ENCODE measurements at places on chromosomes 6 and 20.

GRCh38 chr6:27255866-27256265 lies 8.4 kb downstream of the PRSS16 start:
- DNase-seq: no peak

- no peak for DNase-seq
Observed at GRCh38 chr20:53728359-53728758, 134.7 kb upstream of the ZNF217 start.

- peak; percentile 35 for DNase-seq
Observed at GRCh38 chr6:138817799-138818198, 21.9 kb downstream of the ECT2L start.

DNA sequence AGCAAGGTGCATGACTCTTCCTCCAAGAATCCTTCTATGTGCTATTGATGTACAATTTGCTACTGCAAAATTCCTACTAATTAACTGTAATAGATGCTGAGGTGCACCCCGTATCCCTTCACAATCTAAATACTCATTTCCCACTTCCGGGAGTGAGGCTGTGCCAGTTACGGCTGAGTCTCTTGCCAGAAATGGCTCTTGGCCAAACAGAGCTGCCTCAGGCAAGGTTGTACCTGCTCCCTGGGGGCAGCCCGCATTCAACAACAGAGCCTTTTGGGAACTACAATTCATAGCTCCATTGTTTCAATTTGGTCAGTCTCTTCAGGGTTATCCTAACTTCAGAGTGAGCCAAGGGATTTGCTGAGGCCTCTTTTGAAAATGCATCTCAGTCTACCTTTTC lies 789.8 kb upstream of the MAP3K7 start:
- no peak for DNase-seq

DNA sequence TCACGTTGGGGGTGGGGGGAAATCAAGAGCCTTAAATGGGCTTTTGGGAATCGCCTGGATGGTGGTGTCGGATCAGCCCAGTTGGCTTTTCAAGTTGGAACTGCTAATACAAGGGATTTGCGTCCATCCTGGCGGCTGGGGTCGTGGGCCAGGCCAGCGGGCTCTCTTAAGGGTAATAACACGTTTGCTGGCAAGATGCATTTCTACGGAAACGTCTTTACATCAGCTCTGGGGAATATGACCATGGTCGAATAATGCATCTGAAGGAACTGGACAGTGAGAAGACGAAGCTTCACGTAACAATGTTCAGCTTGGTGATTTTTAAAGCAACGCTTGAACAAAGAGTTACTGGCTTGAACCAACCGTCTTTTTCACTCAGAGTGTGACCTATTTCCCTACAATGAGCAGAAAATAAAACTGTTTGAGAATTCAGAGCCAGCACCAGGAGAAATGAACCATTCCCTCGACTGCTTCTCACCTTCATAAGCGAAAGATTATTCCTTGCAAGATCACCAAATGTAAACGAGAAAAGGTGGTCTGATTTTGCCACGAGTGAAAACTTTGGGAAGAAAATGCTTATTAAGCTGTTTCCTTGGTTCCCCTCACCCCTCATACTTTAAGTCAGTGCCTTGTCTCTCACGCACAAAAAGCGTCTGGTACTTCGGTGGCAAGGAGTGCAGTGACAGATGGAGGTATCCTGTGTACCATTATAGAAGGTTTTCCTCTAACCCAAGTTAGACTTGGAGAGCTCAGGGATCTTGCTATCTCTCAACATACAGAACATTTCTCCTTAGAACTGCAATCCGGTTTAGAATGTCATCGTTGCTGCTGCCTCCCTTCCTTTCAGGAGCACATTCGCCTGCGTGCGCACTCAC lies 1.4 kb upstream of the MARCKS start:
- no peak for DNase-seq

- no peak for DNase-seq
Observed at GRCh38 chr6:32947552-32948465, 5.1 kb downstream of the HLA-DMA start.

GRCh38 chr20:32315891-32316290 lies 38.4 kb downstream of the KIF3B start:
- DNase-seq: no peak

DNA sequence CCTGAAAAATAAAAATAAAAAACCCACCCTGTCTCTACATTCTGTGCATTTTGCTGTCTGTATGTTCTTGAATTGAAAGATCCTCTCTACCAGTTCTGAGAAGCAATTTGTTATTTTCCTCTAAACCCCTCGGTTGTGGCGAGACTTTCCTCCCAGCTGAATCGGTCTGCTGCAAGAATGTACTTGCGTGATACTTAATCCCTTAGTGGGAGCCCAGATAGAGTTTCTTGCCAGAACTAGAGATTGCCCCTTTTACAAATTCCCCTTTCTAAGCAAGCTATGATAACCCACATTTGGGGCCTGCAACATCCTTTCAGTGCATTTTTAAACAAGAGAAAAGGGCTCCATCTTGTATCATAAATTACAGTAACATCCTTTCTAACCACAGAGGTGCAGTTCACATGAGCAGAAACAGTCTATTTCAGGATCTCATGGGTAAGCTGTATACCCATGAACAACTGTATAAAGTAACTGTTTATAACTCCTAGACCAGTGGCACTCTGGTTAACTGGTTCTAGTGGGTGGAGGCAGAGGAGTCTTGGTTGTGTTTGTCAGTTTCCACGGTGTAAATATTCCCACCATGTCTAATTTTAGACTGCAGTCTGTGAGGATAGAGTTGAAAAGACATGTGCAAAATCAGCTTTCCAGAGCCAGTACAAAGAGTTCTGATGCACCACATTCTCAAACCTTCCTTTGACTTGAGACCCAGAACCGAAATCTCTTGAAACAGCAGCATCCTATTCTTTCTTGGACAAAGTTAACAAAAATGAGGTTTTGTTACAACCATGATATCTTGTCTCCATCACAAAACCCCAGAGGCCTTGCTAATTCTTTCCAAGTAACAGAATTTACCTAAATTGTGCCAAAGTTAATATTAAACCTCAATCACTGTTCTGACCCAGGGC lies 113.1 kb upstream of the ZNF217 start:
- peak; percentile 64 for DNase-seq

DNA sequence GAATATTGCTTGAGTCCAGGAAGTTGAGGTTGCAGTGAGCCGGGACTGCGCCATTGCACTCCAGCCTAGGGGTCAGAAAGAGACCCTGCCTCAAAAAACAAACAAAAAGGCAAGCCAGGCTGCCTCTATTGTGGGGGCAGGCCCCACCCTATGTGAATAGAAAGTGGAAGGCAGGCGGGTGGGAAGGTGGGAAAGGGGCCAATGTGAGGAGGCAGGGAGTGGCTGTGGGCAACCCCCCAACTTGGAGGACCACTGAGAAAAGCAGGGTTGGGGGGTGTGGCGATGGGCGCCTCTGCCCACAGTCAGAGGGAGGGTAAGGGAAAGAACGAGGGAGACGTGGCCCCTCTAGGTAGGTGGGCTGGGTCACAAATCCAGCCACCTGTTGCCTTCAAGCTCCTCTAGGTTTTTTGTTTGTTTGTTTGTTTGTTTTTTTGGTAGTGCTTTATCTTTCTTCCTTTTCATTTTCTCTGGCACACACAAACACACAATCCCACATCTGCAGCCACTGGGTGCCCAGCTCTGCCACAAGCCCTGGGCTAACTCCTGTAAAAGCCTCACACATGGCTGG lies 5.3 kb upstream of the AP5S1 start:
- no peak for DNase-seq

DNA sequence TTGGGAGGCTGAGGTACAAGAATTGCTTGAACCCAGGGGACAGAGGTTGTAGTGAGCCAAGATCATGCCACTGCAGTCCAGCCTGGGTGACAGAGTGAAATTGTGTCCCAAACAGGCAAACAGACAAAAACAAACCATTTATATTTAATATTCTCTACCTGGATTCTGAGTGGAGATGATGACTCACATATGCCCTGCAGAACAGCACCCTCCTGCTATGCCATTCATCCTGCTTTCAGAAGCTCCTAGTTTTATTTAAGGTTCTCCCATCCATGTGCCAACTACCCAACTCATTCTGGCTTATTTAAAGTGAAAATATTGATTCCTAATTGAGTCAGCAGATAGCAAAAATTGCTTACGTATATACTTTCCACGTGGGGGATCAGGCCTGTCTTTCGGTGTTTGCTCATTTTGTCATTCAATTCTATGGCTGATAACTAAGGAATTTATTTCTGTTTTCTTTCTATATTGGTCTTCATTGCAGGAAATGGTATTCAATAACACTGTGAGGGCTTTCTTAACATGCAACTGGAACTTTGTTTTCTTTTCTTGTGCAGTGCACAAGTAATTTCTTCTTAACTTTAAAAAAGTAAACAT lies 459.1 kb upstream of the JAG1 start:
- no peak for DNase-seq

- no peak for DNase-seq
Observed at GRCh38 chr6:21893793-21894192, 300.2 kb downstream of the SOX4 start.

GRCh38 chr6:125797886-125798444 lies 7.2 kb downstream of the NCOA7 start:
- no peak for DNase-seq

- DNase-seq: no peak
Observed at GRCh38 chr6:156309017-156309416, 468.2 kb upstream of the ARID1B start.

DNA sequence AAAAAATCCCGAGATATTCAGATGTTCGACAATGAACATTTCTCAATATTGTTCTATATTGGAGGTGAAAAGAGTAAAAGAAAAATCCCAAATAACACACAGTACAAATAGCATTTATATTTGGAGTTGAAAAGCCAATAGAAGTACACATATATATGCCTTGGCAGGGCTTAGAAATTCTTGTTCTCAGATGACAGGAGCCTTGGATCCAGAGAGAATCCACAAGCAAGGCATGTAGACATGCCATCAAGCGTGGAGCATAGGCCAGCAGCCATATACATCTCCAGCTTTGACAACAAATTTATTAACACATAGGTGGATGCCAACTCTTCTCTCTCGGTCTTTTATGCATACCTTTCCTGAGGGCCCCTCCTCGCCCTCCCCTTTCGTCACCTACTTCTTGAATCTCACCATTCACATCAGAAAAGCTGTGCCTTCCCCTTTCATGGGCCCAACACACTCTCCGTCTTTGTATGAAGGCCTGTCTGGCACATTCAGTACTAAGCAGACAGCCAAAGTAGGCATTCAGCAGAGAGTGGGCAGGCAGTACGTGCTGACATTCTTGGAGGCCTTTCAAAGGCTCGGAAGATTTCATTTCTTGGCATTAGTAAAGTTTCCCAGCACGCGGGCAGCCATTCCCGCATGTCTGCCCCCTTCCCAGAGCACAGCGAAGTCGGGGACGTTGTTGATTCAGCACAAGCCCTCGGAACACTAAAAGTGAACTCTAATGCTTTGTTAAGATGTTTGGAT lies 18.2 kb downstream of the NEDD9 start:
- no peak for DNase-seq

- DNase-seq: no peak
Observed at GRCh38 chr6:160750276-160750689, 48.2 kb downstream of the PLG start.

DNA sequence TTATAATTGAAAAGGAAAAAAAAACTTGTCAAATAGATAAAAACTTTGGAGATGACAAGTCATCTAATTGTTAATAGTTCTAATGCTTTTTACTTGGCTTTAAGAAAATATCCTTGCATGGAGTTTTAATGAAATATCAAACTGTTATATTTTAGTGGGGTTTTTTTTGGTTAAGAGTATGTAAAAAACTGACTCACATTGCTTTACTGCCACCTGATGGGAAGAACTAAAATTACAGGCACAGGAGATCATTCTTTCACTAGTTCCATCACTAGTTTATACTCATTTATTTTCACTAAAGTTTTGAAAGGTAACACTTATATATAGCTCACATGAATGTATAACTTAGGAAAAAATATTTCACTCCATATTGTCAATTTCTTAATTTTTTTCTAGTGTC lies 309.1 kb downstream of the LMBRD1 start:
- DNase-seq: no peak

GRCh38 chr6:51842804-51843378 lies 244.5 kb downstream of the PKHD1 start:
- no peak for DNase-seq

DNA sequence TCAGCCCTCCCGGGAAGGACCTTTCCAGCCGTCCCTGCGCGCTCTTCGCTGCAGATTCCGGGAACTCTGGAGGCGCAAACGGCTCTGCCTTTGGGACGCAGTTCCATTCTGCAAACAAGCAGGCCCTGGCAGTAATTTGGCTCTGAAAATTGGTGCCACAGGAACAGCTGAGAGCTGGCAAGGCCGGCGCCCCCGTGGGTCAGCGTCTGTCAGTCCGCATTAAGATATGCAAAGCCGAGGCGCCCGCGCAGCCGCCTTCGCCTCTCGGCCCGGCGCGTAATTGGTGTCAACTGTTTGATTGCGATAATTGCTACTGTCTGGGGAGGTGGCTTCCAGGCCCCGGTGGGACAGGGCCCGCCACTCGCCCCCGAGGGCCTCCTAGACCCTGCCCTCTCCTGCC lies 73.6 kb downstream of the NCR2 start:
- no peak for DNase-seq

DNA sequence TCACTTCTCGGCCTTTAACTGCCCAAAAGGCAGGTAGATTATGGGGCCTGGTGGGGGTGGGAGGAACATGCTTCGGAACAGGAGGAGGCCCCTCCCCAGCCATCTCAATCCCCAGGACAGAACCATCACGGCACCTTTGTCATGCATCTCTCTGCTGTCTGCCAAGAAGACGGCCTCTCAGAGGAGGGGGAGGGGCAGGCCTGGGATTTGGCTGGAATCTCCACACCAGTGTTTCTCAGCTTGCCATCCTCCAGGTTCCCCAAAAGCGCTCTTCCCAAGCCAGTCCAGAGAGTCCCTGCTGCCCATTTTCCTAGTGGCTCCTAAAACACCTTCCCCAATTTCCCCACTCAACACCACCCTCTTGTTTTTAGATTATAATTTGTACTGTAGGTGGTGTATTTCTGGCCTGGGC lies 2.5 kb upstream of the POU5F1 start:
- no peak for DNase-seq

DNA sequence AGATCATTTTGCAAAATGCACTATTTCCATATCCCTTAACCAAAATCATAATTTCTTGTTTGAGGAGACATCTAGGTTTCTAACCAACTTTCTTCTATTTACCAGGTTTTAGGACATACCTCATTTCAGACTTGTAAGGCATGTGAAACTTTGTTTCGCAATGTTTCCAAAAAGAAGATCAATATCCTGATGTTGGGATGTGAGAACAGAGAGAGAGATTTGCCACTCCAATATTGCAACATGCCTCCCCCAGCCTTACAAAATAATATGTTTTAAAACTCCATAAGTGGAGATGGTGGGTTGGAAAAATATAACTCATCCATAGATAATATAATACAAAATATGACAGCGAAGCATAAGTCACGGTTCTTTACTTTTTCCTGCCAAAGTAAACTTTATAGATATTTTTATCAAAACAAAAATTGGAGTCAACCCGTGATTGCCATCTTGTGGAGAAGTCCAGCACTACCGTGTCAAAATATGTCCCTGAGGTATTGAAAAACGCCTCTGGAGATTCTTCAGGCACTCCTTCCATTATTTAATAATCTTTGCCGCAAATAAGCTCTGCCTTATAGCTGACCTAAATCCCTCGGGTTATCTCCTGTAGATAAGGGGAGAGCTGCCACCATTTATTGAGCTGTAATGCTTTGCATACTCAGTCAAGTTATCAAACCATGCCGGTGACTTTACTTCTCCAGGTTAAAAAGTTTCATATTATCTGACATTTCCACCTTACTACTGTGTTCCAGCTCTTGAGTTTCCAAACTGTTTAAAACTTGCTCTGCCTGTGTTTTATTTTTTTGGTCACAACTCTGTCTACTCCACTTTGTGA lies 534.2 kb downstream of the HACE1 start:
- DNase-seq: no peak

GRCh38 chr6:168737014-168737413 lies 296.0 kb downstream of the SMOC2 start:
- DNase-seq: no peak

GRCh38 chr6:148596891-148597455 lies 149.9 kb upstream of the UST start:
- no peak for DNase-seq

All from AG09319 (cell line).